ENCODE measurements at places on chromosomes 3 and 15.
A peak's percentile ranks its signal among the peaks of the same experiment; 100 is the strongest.

DNA sequence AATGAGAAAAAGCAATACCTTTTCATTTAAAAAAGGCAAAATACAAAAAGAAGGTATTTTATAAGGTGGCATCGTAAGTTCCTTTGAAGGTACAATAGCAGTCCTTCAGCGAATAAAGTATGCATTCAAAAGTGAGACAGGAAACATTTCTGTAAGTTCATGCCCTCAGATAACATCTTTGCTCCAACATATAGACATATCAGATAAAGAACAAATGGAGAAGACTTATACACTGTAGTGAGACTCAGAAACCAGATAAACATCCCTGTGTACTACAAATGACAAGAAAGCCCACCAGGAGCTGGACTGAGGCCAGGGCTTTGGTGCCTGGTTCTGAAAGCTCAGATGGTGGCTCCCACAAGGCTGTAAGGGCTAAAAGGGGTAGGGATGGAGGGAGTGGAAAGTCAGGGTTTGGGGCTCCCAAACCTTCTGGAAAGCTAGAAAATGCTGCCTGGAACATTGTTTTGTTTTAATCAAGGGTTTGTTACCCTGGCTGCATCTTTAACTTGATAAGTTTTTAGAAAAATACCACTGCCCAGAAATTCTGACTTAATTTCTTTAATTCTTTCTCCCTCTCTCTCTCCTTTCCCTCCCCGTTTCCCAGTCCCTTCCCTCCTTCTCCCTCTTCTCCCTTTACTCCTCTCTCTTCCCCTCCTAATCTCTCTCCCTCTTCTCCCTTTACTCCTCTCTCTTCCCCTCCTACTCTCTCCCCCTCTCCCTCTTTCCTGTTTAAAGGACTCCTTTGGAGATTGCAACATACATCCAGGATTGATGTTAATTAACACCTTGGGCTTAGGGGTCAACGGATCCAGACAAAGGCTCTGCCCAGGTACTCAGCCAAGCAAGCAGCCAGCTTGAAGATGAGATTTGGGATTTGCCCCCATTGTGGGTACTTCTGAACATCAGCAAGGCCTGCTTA lies 126.1 kb downstream of the AQP9 start:
- DNase-seq, result no peak

DNA sequence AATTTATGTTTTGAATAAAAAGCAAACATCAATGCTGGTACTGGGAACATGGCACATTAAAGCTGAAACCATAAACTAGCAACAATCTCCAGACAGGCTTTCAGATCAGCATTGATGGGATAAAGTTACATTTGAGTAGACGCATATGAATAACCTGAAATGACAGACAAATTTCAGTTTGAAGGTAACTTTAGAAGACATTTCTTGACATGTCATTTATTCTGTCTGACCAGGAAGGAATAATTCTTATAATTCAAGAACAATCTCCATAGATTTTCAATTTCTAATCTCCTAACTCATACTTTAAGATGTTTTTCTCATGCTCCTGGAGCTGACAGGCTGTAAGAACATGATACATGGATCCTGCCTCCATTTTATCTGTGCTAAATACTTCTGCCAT lies 69.8 kb downstream of the PLCH1 start:
- no peak for DNase-seq

DNA sequence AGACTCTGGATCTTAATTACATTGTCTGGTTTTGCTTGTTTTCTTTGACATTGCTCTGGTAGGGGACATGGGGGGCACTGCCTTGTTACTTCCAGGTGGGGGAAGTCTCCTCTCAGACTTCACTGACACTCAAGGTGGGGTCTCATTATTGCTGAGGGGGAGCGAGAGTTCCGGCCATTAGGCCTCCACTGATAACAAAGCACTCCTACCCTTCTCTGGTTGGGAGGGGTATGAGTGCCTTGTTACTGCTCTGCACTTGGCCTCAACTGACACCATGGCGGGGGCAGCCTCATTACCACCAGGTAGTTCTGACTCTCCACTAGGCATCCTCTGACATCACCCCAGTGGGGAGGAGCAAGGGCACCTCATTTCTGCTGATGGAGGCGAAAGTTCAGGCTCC lies 25.7 kb downstream of the SH3GL3 start:
- DNase-seq, result no peak

DNA sequence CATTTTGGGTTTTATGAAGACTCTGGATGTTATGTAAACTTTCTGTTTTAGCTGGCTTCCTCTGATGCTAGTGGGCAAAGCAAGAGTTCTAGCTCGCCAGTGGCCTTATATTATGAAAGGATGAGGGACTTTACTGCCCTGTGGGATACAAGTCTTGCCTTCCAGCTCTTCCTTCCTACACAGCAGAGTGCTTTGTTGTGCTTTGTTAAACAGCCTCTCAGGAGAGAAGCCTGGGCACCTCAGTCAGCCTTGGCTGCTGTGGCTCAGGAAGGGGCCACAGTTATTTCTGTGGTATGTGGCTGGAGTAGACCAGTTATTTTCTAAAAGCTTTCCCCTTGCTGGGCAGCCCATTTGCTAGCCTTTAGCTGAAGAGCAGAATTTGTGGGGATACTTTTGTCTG lies 69.5 kb upstream of the SUCLG2 start:
- DNase-seq, result no peak

GRCh38 chr15:51356147-51356546 lies 14.7 kb downstream of the GLDN start:
- DNase-seq, result no peak

GRCh38 chr3:114307222-114307830 lies 13.5 kb downstream of the TIGIT start:
- DNase-seq, result peak; percentile 38

DNA sequence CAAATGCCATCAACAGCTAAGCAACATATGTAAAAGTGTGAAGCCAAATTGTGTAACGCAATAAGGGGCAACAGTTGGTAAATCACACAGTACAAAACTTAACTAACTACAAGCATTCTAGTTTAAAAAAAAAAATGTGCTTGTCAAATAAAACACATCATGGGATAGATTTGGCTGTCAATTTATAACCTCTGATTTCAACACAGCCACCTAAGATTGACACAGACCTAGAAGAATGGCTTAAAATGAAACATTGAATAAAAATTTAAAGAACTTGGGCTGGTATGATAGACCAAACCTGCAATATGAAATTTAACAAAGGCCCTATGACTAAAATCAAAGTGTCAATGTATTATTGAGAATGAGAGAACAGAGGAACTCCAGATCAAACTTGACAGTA lies 148.4 kb downstream of the NR1I2 start:
- no peak for DNase-seq

DNA sequence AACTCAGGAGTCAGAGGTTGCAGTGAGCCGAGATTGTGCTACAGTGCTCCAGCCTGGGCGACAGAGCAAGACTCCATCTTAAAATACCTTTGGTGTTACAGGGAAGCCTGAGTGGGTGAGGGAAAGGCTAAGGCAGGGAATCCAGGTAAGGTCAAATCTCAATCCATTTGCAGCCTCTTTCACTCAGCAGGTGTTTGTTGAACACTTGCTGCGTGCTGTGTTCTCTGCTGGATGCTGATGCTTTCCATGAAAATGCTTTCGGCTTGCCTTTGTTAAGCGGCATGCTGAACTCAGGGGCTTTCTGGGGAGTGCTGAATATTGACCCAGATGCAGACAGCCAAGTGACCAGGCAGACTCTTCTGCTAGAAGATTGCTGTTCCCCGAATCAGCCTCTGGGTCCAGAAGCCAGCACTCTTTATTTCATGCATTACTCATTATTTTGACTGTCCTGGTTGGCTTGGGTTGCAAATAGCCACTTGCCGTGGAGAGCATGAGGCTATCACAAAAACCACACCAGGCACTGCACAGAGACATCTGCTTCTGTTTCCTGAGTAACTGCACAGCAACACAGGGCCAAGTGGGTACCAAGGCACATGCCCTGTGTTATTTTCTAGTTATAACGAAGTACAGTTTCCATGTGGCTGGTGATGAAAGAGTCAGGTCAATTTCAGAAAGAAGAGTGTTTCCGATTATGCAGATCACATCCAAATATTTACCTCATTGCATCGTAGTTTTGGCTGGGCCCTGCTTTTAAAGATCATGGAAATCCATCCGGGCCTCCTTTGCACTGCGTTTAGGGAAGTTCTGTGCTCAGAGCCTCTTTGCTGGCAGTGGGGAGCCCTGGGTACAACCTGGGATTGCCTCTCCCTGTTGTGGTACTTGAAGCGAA lies 88.6 kb downstream of the THSD4 start:
- no peak for DNase-seq

GRCh38 chr15:47258521-47258920 lies 458.8 kb upstream of the SEMA6D start:
- DNase-seq, result no peak

DNA sequence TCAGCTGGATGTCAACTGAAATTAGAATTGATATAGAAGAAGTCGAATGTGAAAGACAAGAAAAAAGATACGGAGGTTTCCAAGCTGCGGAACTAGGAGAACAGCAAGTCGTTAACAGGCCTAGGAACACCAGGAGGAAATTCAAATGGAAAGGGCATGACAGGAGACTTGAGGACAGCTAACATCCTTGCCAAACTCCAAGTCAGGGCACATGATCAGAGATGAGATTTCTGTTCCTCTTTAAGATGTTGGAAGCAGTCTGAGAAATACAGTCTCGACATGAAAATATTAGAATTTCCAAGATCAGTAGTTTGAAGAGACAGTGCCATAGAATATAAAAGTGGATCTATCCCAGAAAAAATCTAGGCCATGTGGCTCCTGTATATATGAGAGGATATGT lies 5.0 kb downstream of the MYO5A start:
- DNase-seq, result no peak

- no peak for DNase-seq
These were observed 78.7 kb downstream of the POLQ start for GRCh38 chr3:121467085-121467484.

DNA sequence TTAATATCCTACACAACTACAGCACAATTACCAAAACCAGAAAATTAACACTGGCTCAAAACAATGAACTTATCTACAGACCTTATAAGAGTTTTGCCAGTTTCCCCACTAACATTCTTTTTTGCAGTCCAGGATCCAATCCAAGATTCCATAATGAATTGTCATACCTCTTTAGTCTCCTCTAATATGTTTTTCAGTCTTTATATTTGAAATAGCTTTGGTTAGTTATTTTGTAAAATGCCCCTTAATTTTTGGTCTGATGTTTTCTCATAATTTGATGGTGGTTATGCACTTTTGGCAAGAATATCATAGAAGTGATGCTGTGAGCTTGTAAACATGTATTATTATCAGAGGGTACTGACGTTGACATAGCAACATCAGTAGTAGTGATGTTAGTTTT lies 124.3 kb downstream of the ISL2 start:
- DNase-seq, result no peak

DNA sequence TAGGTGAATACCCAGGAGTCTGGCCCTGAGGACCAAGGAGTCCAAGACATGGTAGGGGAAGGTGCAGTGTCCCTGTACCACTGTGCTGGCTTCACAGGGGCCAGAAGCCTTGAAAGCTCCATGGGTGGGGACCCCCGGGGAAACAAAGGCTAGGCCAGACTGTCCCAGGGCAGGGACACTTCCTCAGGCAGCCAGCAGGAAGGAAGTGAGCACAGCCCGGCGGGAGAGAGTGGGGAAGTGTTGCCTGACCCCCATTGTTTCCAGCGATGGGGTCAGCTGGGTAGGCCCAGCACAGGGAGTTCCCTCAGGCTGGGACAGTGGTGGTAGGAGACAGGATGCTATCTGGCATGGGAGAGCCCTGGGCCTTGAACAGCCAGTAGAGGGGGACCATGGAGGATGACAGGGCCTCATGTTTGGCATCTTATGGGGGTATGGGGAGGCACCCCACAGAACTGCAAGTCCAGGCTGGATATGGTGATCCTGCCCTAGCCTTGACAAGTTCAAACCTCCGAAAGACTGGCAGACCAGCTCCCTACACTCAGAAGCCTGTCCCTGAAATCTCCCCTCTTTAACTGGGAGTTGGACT lies 1.2 kb upstream of the HYAL2 start:
- no peak for DNase-seq

GRCh38 chr3:58332575-58333188 lies at the start of gene PXK:
TSS of gene PXK (plus strand) at chr3:58332892. CDS start at chr3:58332989, 97 bp downstream.
- DNase-seq, result peak; percentile 77

GRCh38 chr15:93243573-93243972 lies 154.6 kb upstream of the RGMA start:
- DNase-seq, result no peak

DNA sequence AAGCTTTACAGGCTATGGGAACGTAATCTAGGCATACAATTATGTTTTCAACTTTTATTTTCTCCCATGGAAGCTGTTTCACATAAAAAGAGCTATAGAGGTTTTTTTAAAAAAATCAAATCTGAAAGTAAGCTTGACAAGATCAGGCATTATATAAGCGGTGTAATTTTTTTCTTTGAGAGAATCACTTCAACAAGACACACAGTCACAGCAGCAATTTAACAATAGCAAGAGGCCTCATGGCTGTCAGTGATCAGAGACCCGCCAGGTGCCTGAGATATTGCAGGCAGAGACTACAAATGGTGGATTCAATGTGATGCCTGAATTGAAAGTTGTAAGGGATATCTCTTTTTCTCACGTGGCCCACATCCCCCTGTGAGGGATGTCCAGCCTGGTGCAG lies 270.5 kb upstream of the TBC1D5 start:
- no peak for DNase-seq

DNA sequence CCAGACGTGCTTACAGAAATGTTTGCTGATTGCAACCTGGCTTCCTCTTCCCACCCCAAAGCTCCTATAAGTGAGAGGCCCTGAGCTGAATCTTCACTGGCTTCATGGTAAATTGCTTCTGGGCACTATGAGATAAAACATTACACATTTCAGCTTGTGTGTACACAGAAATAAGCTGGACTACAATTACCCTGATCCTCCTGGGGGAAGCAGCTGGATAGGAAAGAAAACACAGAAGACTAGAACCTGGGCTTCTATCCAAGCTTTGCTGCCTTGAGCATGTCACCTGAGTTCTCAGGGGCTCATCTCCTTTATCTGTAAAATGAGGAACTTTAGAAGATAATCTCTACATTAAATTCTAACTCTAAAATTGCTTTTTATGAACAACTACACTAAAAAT lies 40.3 kb downstream of the THBS1 start:
- DNase-seq, result no peak

DNA sequence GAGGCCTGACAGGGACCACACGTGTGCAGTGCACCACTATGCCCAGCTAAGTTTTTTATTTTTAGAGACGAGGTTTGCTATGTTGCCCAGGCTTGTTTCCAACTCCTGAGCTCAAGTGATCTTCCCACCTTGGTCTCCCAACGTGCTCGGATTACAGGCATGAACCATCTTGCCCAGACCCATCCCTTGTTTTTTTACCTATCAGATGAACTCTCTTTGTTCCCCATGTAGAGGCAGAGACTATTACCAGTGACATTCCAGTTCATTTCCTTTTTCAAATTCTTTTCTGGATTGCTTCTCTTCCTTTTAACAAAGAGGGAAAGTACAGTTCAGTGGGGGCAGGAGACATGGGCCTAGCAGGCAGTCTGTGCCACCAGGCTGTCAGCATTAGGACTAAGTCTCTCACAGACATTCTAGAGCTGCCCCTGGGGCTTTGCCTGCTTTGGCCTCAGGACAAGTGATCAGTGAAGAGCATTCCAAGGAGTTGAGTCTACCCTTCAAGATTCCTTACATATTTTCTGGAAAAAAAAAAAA lies 103.5 kb upstream of the SLC7A14 start:
- no peak for DNase-seq

Measured in activated CD4-positive, alpha-beta T cell treated with anti-CD3 and anti-CD28 coated beads, Interleukin-2, amount 50 U/mL, for 48 hours (primary cell).